ENCODE measurements at places on chromosomes 13 and 19.

DNA sequence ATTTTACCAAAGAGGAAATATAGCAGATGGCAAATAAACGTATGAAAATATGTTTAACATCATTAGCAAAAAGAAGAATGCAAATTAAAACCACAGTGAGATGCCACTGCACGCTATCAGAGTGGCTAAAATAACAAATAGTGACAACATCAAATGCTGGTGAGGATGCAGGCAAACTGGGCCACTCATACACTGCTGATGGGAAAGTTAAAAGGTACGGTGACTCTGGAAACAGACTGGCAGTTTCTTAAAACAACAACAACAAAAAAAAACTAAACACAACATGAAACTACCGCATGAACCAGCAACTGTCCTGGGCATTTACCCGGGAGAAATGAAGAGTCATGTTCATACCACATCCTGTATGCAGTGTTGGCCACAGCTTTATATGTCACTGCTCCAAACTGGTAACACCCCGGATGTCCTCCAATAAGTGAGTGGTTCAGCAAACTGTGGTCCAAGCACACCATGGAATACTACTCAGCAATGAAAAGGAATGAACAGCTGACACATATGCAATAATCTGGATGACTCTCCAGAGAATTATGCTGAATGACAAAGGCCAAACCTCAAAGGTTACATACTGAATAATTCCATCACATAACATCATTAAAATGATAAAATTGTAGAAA, 22.3 kb downstream of the EPS15L1 start:
- DNase-seq: peak; percentile 23

DNA sequence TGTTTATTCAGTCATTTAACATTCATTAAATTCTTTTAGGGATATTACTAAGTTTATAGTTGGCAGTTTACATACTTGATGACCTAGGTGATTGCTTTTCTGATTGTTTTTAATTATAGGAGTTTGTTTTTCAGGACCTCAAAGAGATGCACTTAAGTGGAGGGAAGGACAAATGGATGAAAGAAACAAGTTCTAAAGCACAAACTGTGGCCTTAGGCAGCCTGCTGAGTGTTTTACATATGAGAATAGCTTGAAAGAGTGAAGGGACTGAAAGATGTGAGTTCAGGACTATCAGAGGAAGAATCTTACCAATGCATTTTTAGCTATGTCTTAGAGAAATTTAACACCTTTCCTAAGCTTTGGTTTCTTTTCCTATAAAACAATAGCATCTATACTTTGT, 402.6 kb downstream of the KLF12 start:
- no peak for DNase-seq

- no peak for DNase-seq
These were observed at the start of gene KLK4 for GRCh38 chr19:50911206-50912101. Gene KLK4, minus strand, starts transcription at chr19:50911395. Its CDS starts 657 bp downstream, at chr19:50910738.

DNA sequence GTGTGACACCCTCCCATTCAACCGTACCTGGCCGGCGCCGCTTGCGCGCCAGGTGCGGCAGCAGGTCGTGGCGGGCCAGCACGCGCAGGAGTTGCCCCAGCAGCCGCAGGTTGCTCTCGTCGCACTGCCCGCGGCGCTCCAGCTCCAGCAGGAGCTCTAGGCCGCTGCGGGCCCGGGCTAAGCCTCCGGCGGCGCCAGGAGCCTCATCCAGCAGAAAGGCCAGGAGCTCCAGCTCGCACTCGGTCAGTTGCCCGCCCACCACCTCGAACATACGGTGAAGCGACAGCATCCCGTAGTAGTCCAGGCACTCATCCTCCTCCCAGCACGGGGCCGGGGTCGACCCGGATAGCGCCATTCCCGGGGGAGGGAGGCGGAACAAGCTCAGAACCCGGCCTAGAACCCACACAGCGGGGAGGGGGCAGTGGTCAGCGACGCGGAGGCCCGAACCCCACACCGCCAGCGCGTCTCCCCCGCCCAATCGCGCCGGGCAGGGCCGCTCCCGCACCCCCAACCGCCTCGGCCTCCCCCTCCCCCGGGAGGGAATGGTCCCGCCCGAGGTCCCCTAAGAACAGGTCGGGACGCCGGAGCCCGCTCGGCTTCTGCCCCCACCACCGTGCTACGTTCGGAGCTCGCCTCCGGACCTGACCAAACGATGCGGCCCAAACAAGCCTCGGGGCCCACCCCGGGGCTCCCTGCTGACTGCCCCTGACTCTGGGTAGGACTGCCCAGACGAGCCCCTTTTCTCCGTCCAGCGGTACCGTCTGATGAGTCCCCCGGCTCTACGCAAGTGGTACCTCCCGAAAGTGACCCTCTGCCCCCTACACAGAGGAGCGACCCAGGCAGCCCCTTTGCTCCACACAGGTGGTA, 591 bp downstream of the DEDD2 start:
- DNase-seq: peak; percentile 48

- DNase-seq: no peak
These were observed 8.3 kb downstream of the TMEM143 start for GRCh38 chr19:48355365-48355954.
